ENCODE measurements at places on chromosomes 2 and 18.

GRCh38 chr2:118190474-118190873 lies 102.2 kb downstream of the INSIG2 start:
- DNase-seq: no peak

- no peak for DNase-seq
These were observed 388.6 kb upstream of the NRXN1 start for GRCh38 chr2:51420511-51420910.

DNA sequence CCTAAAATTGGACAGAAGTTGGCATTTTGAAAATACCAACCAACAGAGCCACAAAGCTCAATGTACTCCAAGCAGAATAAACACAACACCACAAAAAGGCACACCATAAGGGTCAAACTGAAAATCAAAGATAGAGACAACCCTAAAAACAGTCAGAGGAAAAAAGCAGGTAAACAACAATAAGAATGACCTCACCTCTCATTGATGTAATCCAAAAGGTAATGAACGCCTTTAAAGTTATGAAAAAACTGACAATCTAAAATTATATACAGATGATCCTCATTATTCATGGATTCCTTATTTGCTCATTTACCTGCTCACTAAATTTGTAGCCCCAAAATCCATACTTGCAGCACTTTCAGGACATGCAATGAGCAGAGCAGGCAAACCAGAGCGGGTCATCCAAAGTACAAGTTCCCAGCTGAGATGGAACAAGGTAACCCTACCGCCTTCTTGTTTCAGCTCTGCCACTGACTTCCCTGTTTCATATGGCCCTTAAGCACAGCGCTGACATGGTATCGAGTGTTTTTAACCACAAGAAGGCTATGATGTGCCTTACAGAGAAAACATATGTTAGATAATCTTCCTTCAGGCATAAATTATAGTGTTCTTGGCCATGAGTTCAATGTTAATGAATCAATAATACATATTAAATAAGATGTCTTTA lies 17.0 kb downstream of the RTN4 start:
- no peak for DNase-seq

DNA sequence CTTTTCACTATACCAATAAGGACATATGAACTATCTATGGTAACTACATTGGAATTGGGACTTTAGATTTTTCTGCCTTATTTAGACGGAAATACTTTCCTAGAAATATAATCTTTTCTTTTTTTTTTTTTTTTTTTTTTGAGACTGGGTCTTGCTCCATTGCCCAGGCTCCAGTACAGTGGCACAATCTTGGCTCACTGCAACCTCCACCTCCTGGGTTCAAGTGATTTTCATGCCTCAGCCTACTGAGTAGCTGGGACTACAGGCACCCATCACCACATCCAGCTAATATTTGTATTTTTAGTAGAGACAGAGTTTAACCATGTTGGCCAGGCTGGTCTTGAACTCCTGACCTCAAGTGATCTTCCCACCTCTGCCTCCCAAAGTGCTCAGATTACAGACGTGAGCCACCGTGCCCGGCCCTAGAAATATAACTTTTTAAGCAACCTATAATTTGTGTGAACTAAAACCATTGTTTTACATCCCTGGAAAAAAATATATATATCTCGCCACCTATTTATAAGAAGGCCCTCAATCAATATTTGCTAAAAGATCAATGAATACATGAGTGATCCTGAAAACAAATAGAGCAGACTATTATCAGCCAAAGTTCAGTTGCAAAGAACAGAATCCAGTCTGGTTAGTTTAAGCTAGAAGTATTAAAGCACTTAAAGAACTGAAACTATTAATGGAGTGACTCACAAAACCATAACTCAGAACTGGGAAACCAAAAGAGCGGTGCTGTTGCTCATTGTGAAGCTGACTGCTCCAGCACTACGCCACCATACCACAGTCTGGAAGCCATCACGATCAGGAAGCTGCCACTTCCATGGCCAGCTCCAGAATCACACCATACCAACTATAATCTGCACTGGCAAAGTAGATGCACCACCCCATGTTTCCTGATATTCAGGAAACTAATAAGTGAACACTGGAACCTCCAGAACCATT lies 8.4 kb upstream of the HNRNPLL start:
- no peak for DNase-seq

DNA sequence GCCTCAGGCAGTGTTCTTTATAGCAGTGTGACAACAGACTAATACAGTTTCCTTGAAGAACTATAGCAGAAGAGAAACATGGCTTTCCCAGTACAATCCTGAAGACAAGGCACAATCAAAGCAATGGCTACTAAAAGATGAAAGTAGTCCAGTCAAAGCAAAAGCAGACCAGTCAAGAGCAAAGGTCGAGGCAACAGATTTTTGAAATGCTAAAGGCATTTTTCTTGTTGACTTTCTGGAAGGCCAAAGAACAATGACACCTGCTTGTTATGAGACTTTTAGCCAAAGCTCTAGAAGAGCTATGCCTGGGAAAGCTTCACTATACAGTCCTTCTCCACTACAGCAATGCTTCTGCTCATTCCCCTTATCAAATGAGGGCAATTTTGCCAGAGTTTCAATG lies 269.9 kb downstream of the EXOC6B start:
- no peak for DNase-seq

Measured in kidney glomerular epithelial cell (primary cell).